ENCODE measurements at places on chromosomes 3 and 15.

GRCh38 chr3:167851171-167851570, 115.7 kb downstream of the SERPINI1 start:
- DNase-seq: no peak

DNA sequence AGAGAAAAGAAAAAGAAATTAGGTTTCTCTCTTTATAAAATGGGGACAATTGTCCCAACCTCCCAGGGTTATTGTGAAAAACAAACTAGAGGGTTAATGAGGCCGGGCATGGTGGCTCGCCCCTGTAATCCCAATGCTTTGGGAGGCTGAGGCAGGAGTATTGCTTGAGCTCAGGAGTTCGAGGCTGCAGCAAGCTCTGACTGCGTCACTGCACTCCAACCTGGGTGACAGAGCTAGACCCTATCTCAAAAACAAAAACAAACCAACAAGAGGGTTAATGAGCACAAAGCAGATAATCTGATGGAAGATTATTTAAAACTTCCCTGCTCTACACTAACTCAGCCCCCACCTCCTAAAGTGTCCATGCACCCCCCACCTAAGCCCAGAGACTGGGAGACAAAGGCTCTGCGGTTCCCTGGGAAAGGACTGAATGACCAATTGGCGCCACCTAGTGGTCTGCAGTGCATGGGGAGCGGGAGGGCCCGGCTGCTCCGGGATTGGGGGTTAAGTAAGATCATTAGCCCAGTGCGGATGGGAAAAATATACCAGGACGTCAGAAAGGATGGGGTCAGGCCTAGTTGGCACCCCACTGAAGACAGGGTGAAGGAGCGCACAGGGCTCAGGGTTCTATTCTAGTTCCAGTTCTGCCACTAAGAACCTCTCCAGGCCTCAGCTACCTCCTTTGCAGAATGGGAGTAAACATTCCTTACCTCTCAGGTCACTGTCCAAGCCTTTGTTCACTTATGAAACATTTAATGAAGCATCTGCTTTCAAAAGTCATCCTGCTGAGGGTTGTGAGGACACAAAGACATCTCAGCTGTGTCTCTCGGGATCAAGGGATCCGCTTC, 15.6 kb downstream of the PIF1 start:
- peak; percentile 73 for DNase-seq

DNA sequence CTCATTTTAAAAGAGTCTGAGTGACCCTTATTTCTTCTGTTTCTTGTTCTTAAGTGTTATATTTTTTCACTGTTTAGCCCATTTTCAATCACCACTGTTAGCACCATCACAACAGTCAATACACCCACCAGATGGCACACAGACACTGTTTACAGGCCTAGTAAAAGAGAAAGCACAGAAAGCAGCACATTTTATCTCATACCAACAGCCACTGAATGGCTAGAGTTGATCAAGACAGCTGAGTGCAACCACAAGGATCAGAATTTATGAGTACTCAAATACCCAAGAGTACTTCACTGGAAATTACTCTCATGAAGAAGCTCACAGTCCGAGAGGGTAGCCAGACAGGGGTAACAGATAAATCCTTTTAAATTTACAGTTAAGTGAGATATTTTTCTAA, 127.0 kb downstream of the TFDP2 start:
- DNase-seq: peak; percentile 76

DNA sequence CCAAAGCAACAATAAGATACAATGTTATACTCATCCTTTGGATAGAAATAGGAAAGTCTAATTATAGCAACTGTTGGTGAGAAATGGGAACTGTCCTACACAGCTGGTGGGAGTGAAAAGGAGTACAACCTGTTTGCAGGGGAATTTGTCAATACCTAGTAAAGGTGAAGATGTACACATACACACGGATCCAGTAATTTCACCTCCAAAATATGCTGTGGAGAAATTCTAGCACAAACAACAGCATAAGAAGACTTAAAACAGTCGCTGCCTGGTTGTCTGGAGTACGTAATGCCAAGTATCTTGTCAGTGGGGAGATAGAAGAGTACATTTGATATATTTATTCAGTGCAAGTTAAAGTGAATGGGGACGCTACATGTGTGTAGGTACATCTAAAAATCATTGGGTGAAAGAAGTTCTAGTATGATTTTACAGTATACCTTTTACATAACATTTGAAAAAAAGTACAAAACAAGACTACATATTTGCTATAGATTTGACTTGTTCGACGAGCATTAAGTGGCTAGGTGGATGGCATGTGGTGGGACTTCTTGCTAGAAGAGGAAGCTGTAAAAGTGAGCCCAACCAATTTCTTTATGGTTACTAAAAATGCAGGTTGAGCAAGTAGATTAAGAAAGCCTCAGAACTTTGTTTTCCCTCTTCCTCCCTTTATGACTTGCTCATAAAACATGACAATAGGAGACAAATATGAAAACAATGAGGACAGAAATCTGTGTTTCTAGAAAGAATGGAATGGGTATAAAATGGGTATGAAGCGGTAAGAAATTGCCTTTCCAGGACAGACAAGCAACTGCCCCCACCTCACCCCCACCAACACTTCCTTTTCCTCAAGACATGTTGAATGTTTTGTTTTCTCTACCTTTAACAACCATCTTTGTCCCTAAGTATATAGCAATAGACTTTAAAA, 50.2 kb upstream of the CCR4 start:
- DNase-seq: no peak

DNA sequence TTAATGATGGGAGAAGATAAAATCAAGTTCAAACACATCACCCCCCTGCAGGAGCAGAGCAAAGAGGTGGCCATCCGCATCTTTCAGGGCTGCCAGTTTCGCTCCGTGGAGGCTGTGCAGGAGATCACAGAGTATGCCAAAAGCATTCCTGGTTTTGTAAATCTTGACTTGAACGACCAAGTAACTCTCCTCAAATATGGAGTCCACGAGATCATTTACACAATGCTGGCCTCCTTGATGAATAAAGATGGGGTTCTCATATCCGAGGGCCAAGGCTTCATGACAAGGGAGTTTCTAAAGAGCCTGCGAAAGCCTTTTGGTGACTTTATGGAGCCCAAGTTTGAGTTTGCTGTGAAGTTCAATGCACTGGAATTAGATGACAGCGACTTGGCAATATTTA, 67.5 kb upstream of the TSEN2 start:
- no peak for DNase-seq

GRCh38 chr3:73709712-73710111, 85.0 kb upstream of the PDZRN3 start:
- no peak for DNase-seq

DNA sequence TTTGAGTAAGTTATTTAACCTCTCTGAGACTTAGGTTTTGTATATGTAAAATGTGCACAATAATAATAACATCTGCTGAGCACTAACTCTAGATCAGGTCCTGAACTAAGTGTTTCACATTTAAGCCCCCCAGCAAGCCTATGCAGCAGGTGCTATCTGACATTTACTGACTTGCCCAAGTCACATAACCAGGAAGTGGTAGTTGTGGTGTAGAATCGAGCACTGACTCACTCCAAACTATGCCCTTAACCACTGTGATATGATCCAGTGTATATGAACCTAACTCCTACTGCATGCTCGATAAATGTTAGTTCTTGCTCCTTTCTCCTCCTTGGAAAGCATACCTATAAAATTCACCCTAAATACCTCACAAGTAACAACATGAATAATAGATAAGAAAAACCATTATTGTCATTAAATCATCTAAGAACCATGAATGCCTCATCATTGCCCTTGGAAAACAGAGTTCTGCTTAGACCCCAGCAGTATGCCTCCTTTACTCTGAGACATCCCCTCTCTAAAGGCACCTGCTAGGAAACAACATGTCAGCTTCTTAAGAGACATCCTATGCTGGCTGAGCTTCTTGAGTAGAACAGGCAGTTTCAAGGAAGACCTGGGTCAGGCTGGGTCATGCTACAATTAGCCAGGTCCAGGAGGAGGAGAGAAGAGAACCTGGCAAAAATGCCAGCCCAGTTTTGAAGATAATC, 3.0 kb upstream of the SHC4 start:
- no peak for DNase-seq

DNA sequence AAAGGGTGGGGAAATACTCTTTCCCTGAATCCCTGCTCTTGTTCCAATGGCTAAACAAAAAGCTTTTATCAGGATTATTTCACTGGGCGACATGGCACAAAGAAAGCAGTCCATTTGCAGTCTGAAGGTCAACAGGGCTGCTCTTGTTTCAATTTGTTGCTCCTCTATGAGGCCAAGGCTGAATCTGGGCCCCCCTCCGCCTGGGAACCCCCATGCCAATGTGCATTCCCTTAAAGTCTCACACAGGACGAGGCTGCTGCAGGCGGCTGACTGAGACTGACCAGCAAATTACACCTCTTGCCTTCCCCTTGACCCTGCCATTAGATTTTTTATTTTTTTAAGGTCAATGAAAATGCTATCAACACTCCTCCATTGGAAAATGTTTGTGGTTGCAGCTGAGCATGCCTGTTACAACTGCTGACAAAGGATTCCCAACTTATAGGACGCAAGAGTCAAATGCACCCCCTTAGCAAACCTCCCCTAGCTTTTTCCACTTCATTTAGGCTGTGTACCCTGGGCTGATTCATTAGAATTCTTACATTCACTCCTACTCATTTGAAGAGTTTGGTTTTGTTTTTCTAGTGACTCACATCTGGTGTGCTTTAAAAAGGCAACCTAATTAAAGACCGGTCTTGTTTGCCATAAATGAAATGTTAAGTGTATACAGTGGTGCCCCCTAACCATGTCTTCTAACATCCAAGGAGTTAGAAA, 60.8 kb upstream of the ARHGEF3 start:
- DNase-seq: peak; percentile 91

Data from pons (tissue), 1 donor.